ENCODE measurements at places on chromosomes 12 and 14. TPM values are rescaled to one million over a fixed set of nuclear protein-coding genes. Genes with fewer than 3 reads are reported as not detected.

The PEBP1 gene
- total RNA-seq = 154 TPM

The SLCO1B1 gene
- total RNA-seq = not detected

The FBLN5 gene
- total RNA-seq = 0.67 TPM

The LALBA gene
- not detected for total RNA-seq

The PLEK2 gene
- 2.3 TPM for total RNA-seq

The SMIM41 gene
- not detected for total RNA-seq

DNA sequence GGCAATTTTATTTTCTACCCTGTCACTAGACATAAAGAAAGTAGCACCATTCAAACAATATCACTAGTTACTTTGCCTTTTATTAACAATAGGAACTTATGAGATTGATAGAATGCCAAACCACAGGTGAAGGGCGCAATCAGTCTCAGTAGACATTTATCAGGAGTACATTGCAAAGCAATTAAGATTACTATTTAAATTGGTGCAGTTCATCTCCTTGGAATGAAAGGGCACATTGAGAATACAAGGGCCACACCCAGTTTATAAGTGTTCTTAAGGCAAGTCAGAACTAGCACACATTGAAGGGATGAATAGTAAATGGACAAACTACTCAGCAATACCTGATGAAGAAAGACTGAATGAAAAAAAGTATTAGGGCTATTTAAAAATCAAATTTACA lies 601.4 kb downstream of the C12orf50 start:
- DNase-seq = no peak

- no peak for DNase-seq
These were observed 22.2 kb downstream of the HRK start for GRCh38 chr12:116859079-116859478.

DNA sequence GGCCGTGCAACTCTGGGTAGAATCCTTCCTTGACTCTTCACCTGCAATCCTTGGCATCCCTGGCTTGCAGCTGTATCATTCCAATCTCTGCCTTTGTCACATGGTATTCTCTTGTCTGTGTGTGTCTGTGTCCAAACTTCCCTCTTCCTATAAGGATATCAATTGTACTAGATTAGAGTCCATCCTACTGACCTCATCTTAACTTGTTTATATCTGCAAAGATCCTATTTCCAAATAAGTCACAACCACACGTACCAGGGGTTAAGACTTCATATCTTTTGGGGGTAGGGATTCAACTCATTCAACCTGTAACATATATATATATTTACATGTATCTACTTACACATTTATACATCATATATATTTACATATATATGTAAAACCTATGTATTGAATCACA lies 29.6 kb upstream of the RASSF3 start:
- DNase-seq = no peak

GRCh38 chr12:56932867-56933266 lies 1.3 kb downstream of the SDR9C7 start:
- no peak for DNase-seq

- DNase-seq = no peak
These were observed 907 bp upstream of the EFS start for GRCh38 chr14:23365732-23366425.

- peak; percentile 63 for DNase-seq
These were observed 29.1 kb downstream of the BBOF1 start for GRCh38 chr14:74048281-74048680.

DNA sequence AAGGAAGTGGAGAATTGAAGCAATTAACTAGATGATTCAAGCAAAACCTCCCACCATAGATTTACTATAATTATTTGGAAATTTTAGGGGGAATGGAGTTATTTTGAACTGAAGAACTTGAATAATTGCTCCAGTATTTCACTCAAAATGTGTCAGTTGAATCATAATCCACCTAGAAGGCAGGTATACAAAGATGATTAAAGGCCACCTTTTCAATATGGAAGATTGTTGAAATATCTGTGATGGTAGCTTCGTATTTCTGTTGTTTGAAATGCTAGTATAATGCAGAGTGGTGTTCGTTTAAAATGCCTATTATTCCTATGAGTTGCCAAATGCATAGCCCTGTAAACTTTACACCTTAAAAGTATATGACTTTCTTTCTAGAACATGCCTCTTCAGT lies 3.1 kb downstream of the HMGA2 start:
- no peak for DNase-seq

DNA sequence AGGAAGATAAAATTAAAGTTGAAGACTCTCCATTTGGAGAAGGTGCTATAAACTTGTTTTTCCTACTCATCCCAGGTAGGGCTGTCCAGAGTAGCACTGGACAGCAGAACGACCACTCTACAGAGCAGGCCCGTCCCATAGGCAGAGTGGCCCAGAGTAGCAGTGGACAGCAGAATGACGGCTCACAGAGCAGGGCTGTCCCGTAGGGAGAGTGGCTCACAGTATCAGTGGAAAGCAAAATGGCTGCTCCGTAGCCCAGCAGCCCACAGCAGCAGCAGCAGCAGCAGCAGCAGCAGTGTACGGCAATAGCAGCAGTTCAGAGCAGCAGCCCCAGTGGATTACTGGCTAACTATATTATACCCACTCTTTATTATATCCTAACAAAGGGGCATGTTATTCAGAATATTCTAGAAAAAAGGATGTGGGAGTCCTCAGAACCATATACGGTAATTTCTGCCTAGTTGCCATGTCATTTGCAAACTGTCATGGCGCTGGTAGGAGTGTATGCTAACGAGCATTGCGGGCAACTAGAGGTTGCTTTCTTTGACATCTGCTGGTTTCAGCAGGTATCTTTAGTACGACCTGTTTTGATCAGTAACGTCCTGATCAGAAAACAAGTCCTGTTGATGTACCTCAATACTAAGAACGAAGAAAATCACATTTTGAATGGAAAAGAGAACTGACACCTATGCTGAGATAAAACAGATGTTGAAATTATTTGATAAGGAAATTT lies 567.3 kb downstream of the SLC16A7 start:
- DNase-seq = no peak

GRCh38 chr12:109544955-109545531 lies 28.3 kb downstream of the MMAB start:
- DNase-seq = peak; percentile 73
